T-helper 17 cell (primary cell): ENCODE measurements at places on chromosomes 2 and 18. TPM values are rescaled to one million over a fixed set of nuclear protein-coding genes. Genes with fewer than 3 reads are reported as not detected.

HS6ST1 gene
- total RNA-seq = 12.5 TPM

RGPD3 gene
- total RNA-seq = 0.37 TPM

REG1A gene
- total RNA-seq = not detected

- no peak for DNase-seq
Observed at GRCh38 chr2:236782938-236783337, 213.3 kb downstream of the ACKR3 start.

DNA sequence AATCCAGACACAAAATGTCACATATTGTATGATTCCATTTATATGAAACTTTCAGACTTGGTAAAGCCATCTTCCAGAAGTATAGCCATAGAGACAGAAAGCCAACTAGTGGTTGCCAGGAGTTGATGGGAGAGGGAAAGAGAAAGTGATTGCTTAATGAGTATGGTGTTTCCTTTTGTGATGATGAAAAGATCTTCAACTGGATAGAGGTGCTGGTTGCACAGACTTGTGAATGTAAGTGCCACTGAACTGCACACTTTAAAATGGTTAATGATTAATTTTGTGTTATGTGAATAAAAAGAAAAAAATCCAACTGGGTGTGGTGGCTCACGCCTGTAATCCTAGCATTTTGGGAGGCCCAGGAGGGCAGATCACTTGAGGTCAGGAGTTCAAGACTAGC lies 135.3 kb upstream of the SLC1A4 start:
- DNase-seq = no peak

DNA sequence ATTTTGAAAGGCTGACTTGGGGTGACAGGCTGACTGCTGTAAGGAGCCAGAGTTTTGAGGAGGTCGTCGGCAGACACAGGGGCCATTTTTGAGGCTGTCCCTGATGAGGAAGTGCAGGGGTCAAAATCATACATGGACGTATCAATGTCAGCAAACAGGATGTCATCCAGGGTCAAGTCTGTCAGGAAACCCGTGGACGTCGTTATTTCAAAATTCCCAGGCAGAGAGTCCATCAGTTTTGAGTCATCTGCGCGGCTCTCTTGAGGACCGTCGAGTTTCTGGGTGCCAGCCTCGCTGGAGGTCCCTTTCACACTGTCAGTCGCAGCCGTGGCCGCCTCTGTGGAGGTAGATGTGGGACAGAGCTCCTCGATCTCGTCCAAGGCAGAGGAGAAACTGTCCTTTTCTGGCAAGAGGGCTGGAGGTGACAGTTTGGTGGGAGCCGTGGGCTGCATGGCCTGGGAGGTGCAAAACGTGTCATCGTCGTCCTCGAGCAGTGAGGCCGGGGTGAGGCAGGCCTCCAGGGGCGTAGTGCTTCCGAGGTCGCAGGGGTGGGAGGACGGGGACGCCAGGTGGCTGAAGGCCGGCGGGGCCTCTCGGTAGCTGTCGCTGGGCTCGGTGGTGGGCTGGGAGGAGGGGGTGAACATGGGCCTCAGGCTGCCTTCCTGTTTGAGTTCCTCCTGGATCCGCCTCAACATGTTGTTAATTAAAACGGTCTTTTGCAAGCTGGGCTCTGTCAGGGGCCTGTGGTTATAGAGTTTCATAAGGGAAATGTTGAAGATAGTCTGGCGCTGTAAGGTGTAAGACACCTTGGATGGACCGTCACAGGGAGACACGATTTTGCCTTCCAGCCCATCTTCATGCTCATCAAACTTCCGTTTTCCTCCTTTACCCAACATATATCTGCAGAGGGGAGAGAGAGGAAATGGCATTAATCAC lies 17.5 kb downstream of the SERTAD2 start:
- DNase-seq = no peak

DNA sequence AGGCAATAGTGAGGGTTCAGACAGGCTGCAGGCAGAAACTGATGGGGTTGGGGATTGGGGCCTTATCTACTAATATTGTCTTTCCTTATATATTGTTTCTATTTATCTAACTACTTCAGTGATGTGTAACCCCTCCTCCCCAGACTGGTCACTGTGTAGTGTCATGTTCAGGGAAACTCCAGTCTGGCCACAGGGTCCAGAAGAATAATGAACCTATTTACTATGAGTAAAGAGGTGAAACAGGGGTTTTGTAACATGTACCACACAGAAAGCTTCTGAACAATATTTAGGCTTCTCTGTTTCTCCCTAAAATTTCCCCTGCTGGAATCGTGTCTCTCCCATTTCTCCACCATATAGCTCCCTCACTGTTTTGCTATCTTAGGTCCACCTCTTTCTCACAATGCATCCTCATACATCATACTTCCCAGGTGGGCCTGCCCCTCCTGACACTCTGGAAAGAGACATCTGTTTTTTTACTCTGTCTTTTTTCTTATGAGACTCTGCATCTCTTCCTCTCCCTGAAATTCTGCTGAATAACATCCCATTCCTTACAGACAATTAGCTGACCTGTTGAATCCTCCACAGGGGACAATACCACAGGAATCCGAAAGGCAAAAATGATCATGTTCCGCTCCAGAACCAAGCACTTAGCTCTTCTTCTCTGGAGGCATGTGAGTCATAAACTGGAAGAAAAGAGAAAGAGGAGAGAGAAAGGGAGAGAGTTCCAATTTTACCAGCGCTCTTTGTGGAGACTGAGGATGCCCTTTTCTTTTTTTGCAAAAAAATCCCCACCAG lies 154.8 kb downstream of the ZEB2 start:
- DNase-seq = no peak

DNA sequence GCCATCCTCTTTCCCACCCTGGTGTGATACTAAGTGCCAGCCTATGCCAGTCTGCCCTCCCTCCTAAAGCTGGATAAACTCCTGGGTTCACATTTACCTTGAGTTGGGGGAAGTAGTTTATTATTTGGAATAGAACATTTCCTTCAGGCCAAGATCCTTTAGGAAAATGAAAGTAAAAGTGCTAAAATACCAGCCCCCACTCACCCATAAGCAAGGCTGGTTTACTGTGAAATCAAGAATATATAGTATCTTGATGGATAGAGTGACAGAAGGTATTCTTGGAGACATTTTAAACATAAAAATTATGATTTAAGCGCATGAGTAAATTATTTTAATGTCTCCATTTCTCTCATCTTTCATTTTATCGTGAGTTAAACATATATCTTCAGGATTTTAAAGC lies 27.1 kb downstream of the ZNF532 start:
- no peak for DNase-seq

GRCh38 chr2:182300608-182301007 lies 126.2 kb downstream of the PDE1A start:
- DNase-seq = no peak

DNA sequence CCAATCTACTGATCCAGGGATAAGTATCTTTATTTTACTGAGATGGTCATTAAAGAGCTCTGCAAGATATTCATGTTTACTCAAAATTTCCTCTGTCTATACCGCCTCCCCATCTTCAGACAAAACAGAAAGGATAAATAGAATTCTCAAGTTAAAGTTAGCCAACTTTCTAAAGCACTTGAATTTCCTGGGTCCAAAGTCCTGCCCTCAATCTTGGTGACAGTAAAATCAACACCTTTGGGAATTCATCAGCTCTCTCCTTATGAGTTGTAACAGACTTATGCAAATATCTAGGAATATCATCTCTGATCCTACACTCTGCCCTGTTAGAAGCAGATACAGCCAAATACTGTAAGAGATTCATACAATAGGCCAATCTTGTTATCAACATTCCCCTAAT lies 122.5 kb upstream of the HAAO start:
- no peak for DNase-seq

GRCh38 chr2:127208313-127208712 lies 11.8 kb downstream of the CYP27C1 start:
- no peak for DNase-seq
